Mucosa of gallbladder (tissue), 1 donor: ENCODE measurements at places on chromosomes 2 and 18.

GRCh38 chr18:25898965-25899364 is 191.4 kb downstream of the SS18 start:
- no peak for DNase-seq

GRCh38 chr2:109378682-109379081 is 235.1 kb downstream of the SEPTIN10 start:
- no peak for DNase-seq

- DNase-seq = no peak
Measured at GRCh38 chr2:119292226-119292625, 68.6 kb downstream of the STEAP3 start.

DNA sequence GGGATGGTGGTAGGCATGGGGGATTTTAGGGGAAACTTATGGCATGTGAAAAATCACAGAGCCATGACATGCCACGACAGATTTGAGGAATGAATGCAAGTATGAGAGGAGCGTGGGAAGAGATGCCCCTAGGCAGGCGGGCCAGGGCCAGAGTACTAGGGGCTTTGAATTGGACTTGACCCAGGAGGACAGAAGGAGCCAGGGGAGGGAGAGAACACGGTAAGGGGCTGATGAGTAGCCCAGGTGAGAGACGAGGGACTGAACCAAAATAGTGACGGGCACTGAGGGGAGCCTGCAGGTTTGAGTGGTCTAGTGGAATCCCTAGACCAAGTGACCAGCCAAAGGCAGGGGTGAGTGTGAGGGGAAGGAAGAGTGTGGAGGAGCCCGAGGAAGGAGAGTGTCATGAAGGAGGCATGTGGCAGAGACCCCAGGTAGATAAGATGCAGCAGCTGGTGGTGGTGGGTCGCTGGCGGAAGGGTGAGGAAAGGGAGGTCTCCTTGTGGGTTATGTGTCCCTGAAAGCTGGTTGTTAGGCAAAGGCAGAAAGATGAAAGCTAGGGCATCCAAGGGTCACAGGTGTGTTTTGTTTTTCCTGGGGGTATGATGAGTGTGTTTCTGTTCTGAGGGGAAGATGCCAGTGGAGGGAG is 48.7 kb downstream of the ZBTB7C start:
- DNase-seq = no peak

DNA sequence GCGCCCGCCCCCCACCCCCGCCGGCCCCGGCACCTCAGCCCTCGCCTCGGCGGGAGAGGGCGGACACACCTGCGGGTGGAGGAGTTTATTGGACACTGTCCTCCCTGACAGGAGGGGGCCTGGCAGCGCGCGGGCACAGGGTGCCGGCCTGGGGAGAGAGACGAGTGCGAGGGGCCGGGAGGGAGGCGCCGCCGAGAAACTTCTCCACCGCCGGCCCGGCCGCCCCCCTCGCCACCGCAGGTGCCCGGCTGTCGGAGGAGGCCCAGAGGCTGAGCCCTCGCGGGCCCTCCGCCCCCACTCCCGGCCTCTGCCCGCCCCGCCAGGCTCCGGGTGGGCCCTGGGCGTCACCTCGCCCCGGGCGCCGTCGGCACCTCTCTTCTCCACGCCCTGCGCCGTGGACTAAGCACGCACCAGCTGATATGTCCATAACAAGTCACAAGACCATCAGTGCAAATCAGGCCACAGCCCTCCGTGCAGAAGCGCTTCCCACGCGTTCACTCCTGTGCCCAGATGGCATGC is 311.3 kb downstream of the CELF4 start:
- no peak for DNase-seq

DNA sequence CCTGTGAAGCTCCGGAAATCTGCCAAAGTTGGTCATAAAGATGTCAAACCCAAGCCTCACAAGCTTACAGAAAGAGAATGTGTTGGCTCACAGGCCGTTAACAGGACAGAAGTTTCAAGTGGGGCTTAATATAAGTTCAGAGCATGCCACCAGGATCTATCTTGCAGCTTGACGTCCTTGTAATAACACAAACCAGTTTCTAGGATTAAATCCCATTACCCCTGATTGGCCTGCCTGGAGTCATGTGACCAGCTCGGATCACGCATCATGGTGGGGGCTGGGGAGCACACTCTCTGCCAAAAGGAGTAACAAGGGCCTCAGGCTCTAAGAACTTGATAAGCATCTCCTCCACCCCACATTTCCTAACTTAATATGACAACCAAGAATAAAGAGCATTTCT is 38.9 kb upstream of the SCG2 start:
- no peak for DNase-seq

- no peak for DNase-seq
Measured at GRCh38 chr2:29946505-29946904, 25.1 kb upstream of the ALK start.

DNA sequence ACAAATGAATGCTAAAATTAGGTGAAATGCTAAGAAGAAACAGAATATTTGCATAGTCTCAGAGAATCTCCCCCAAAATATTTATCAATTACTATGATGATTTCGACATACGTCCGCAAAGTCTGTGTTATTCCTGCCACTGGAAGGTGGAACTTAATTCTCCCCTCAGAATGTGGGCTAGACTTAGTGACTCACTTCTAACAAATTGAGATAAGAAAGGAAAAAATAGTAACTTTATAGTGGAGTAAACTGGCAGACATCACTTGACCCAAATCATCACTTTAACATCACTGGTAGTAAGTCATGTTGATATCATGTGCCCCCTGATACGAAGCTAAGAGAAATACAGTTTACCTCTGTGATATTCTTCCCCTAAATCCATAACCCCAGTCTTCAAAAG is 23.5 kb downstream of the HADHB start:
- DNase-seq = no peak

DNA sequence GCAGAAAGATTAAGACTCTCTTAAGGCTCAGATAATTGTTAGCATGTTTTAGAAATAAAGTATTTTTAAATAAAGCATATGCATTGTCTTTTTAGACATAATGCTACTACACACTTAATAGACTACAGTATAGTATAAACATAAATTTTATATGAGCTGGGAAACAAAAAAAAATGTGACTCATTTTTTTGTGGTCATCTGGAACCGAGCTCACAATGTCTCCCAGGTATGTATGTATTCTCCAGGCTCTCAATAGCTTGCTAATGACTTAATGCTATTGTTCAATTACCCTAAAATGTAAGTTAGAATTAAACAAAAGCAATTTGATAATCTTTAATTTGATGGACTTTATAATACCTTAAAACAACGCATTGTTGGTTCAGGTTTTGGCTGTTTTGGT is 167.2 kb downstream of the NUP35 start:
- no peak for DNase-seq

DNA sequence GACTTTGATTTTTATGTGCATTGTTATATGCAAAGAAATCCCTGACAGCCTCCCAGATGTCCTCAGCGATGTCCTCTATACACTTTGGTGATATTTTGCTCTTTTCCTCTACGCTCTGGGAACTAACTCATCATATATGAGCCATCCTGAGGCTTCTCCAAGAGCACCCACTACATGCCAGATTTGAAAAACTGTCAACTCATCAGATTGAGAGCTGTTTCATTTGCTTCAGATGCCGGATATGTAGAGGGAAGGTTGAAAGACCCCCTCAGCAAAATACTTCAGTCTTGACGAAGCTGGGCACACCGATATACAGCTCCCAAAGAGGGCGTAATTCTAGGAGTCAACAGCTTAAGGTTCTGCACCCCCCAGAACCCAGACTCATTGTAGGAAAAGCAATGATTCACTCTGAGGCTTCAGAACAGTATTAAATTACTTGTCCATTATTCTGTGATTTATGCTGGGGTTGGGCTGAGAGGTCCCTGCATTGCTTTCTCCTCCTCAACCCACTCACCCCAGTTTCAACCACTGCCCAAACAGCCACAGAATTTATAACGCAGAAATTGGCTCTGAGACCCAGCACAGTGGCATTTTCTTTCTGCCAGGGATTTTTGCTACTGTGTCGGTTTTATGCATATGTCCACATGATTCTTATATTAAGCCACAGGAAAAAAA is 341.8 kb downstream of the ALK start:
- DNase-seq = no peak

DNA sequence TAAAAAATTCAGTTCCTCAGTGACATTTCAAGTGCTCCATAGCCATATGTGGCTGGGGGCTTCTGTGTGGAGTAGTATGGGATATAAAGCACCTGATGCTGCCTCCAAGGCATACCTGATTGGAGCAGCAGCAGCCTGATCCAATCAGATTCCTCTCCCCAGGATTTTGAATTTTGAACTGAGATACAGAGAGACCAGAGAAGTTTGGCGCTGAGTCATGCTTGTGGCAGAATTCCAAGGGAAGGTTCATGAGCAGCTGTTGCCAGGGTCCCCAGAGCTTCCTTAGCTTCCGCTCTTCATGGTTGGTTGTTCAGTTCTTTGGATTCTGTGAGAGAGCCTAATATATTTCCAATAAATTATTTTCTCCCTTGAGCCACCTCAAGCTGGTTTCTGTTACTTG is 29.0 kb upstream of the CFAP36 start:
- peak; percentile 15 for DNase-seq

- peak; percentile 49 for DNase-seq
Measured at GRCh38 chr2:65366595-65367125, 65.7 kb downstream of the SPRED2 start.

- DNase-seq = peak; percentile 60
Measured at GRCh38 chr2:168559187-168559586, 103.1 kb downstream of the CERS6 start.

DNA sequence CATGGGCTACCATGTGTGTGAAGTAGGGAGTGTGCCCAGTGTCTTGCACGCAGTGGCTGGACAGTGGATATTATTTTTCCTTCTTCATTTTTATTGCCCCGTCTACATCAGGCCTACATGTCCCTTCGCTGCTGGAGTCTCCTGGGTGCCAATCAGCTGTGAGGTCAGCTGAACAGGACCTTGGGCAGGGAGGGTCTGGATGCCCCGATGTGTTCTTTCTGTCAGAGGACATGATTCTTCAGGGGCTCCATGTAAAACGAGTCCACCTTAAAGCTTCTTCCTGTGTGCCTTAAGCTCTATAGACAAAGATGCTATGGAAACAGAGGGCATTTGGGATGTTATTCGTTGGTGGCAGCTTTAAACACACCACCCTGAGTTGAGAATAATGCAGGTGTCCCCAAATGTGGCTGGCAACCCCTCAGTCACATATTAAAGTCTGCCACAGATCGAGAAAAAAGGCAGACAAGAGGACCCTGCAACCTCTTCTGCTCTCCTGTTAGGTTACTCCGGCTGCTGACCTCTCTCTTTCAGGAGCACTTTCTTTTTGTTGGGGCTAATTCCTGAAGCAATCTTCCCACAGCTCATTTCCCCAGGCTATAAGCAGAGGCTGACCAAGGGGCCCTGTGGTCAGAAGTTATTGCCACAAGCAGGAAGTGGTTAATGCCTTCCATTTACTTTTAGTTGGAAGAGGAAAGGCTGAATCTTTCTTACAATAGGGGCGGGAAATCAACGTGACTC is 20.0 kb downstream of the GREB1 start:
- DNase-seq = no peak

GRCh38 chr2:45946023-45946422 is 294.5 kb downstream of the PRKCE start:
- DNase-seq = no peak

DNA sequence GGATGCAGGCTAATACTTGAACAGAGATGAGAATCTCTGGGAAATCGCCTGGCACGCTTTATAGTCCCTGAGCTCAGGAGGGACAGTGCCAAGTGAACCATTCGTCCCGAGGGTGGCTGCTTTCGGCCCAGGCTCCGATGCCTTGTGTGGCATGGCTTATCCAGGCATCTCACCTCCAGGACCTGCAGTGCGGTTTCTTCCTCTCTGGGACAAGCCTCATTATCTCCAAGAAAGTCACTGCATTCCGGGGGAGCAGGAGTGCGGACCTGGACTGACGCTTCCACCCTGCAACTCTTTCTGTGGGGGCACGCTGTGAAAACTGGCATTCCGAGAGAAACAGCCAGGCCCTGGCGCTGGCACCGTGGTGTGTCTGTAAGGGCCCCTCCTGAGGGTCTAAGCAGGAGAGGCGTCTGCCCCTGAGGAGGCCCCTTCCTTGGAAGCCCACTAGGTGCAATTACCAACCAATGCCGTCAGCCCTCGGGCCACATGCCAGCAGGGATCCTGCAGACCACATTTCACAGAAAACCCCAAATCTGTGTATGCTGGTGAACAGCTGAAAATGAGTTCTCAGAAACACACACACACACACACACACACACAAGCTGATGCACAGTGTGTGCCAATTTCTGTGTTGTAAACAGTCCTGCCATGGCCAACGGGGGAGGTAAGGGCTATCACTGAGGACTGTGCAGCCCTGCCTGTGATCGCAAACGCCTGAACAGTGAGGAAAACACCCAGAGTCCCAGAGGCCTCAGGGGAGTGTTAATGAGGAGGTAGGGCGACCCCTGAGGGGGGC is 351.9 kb upstream of the SALL3 start:
- DNase-seq = no peak

DNA sequence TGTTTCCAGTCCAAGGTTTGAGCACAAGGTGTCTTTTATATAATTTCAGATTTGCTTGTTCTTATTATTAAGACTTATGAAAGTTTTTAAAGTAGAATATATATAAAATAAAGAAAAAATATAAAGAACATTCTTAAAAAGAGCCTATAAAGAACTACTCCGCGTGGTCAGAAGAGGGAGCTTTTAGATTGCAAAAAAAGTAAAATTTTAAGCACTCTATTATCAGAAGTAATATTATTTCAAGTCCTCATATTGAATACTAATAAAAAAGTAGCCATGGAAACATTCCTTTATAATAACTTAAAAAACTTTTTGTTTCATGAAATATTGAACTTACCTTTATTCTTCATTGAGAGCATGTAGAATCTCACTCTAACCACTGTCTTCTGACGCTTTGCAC is 51.4 kb downstream of the LINC00305 start:
- no peak for DNase-seq

DNA sequence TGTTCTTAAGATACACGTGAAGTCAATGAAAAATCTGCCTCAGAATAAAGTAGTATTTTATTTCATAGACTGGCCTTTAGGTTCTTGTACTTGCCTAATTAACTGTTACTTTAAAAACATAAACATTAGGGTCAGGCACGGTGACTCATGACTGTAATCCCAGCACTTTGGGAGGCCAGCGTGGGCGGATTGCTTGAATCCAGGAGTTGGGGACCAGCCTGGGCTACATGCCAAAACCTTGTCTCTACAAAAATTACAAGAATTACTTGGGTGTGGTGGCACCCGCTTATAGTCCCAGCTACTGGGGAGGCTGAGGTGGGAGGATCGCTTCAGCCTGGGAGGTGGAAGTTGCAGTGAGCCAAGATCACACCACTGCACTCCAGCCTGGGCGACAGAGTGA is 16.0 kb upstream of the SNORC start:
- no peak for DNase-seq

DNA sequence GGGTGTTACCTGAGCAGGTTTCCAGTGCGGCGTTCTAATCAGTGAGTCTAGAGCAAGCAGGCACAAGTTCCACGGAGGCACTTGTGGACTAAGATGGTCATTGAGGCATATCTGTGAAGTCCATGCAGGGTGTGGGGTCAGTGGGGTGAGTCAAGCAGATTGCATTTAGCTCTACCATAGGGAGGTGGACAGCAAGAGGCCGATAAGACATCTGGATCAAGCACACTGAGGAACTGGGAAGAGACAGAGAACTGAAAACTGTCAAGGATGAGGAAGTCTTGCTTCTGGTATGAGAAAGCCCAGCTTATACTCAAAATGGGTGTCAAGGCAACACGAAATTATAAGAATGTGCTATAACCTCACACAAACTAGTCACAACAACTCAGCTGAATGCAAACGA is 61.2 kb upstream of the SLC39A10 start:
- DNase-seq = no peak

GRCh38 chr2:172433144-172433543 is 5.8 kb downstream of the ITGA6 start:
- no peak for DNase-seq
